Activated CD8-positive, alpha-beta memory T cell treated with anti-CD3 and anti-CD28 coated beads, Interleukin-2, amount 50 U/mL, for 48 hours (primary cell): ENCODE measurements at places on chromosomes 3 and 15.

DNA sequence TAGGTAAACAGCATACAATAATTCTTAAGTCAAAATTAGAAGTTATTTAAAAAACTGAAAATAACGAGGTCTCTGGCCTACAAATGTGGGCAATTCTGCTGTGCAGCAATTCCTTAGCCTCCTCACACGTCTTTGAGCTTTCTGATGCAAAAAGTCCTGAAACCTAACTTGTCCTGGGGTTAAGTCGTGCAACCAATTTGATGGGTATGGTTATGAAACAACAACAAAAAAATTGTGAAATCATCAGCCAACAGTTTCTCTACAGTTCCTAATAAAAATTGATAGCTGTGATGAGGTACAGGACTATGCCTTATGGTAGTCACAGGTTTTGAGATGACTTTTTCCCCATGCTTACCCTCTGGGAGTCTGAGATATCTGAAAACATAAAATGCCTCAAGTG, 6.5 kb upstream of the GLB1 start:
- no peak for DNase-seq

DNA sequence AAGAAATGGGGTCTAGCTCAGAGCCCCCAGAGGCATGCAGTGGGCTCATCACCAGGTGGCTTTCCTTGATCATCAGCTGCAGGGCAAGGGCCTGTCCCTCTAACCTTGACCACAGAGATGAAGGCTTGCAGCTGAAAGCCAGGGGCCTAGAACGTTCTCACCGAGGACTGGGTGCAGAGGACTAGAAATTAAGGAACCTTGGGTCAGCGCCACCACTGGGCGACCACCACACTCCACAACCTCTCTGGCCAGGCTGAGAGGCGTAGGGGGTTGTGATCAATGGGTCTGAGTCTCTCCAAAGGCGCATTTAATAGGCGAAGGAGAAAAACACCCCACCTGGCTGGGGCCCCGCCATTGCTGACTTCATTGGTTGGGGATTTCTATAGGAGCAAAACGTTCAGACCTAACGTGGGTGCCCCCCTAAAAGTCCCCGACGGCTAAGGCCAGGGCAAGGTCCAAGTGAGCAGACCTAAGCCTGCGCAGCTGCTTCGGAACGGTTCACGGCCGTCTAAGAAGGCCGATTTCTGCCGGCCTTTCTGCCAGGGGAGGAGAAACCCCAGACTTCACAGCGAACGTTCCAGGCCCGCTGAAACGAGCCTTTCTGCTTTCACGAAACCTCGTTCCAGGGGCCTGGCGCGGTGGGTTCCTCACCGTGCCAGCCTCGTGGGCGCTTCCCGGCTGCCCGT, 915 bp downstream of the BCL2L10 start:
- DNase-seq: no peak

GRCh38 chr15:63029676-63030075, 12.9 kb upstream of the TPM1 start:
- no peak for DNase-seq

GRCh38 chr3:182124187-182124586, 412.5 kb downstream of the SOX2 start:
- no peak for DNase-seq

DNA sequence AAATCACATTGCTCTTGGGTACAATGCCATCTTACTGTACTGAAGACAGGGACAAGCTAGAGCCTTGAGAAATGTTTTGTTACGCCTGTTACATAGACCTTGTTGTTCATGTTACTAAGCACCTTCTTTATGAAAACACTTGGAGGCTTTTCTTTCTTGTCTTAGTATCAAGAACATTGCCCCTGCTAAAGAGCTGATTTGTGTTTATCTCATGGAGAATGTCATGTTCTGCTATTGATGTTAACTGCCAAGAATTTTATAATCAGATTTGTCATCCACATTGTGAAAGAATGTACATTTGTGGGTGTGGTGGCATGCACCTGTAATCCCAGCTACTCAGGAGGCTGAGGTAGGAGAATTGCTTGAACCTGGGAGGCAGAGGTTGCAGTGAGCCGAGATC, 431.3 kb upstream of the MDFIC2 start:
- no peak for DNase-seq

DNA sequence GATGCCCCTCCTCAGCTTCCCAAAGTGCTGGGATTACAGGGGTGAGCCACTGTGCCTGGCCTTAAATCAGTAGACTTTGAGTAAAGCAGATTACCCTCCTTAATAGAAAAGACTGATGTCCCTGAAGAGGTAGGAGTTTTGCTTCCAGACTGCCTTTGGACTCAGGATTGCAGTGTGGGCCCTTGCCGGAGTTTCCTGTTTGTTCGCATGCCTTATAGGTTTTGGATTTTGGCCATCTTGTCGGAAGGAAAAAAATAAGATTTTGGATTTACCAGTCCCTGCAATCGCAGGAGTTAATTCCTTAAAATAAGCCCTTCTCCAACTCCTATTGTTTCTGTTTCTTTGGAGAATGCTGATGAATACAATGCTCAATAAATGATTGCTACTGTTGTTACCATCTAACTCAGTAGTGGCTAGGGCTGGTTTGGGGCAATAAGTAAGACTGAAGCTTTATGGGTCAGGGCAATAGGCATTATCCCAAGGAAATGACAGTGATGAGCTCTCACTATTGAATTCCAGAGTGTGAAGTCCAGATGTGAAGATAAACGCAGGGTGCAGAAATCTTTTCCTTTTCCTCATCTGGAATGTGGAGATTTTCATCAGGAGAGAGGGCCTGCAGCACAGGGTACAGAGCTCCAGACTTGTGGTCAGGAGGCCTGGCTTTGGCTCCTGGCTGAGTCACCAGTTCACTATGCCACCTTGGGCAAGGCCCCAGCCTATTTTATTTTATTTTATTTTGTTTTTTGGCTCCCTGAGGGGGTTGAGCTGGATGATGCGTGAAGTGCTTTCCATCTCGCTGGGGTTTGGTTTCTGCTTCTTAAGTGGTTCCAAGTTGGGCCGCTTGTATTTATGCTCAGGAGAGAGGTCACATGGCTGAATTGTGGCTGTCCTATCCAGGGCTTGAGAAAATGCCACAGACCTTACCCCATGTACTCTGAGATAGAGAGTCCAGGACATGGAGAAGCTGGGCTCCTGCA, 25.3 kb downstream of the FOXL2 start:
- DNase-seq: no peak

DNA sequence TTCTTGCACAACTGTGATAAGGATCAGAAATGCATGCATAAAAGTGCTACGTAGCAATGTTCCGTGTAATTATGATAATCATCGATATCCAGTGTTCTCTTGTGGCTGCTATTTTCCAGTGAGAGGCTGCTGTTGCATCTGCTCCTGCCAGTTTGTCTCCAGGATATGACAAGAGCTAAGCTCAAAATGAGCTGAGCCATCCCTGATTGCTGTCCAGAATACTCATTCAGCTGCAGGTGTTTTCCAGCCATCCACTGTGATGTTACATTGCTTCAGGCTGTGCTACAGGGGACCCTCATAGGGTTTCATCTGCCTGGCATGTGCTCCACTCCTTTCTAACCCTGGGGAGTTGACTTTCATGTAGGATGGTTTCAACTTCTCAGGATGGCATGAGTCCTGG, 976.0 kb downstream of the ROBO1 start:
- no peak for DNase-seq

- peak; percentile 29 for DNase-seq
Observed at GRCh38 chr3:5087209-5087608, 34.9 kb upstream of the ARL8B start.

GRCh38 chr3:151903501-151903991, 30.1 kb downstream of the SUCNR1 start:
- no peak for DNase-seq

GRCh38 chr3:151328298-151328995, 902 bp downstream of the P2RY13 start:
- no peak for DNase-seq

DNA sequence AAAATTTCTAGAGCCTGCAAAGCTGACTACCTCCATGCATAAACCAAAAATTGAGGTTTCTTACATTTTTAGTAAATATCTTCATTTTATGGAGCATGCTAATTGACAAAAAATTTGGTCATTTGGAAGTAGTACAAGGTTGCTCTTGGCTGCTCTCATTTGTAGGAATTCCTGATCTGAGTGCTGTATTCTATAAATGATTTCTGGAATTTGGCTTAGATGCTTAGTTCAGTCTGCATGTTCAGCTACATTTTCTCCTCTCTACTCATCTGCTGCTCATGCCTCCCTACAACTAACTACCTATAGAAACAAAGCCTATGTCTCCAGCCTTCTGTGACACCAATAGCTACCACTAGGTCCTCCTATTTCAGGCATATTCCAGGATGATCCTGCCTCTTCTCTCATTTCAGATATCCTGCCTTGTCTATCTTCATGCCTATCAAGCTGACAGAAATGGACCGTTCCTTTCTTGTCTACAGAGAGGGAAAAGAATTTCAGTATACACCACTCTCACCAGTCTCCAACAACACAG, 901.1 kb downstream of the TBL1XR1 start:
- no peak for DNase-seq

DNA sequence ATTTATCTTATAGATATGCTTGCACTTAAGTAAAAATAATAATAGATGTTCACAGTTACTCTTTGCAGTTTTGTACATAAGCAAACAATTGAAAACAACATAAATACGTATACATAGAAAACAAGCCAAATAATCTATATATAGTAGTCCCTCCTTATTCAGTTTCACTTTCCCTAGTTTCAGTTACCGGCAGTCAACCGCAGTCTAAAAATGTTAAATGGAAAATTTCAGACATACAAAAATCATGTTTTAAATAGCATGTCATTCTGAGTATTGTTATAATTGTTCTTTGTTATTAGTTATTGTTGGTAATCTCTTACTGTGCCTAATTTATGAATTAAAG, 262.0 kb downstream of the CGGBP1 start:
- no peak for DNase-seq

DNA sequence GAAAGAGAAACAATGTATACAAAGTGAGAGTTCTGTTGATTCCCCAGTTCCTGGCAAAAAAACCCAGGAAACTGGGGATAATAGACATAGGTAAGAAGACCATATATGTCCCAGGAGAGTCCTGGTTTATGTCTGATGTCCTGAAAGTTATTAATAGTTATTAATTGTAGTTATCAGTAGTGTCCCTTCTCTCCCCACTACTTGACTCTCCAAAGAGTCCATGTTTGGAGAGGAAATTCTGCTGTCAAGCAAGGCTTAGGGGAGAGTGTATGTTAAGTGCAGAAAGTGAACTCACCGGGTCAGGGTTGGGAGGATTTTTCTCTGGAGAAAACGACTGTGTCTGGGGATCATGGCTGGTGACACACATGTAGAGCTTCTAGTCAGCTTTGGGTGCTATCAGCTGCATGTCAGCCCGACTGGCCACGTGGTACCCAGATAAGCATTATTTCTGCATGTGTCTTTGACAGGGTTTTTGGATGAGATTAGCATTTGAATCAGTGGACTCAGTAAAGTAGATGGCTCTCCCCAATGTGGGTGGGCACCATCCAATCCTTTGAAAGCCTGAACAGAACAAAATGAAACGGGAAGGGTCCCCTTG, 80.4 kb downstream of the CACNA2D3 start:
- no peak for DNase-seq

- no peak for DNase-seq
Observed at GRCh38 chr3:83559082-83559481, 1399.7 kb upstream of the CADM2 start.

DNA sequence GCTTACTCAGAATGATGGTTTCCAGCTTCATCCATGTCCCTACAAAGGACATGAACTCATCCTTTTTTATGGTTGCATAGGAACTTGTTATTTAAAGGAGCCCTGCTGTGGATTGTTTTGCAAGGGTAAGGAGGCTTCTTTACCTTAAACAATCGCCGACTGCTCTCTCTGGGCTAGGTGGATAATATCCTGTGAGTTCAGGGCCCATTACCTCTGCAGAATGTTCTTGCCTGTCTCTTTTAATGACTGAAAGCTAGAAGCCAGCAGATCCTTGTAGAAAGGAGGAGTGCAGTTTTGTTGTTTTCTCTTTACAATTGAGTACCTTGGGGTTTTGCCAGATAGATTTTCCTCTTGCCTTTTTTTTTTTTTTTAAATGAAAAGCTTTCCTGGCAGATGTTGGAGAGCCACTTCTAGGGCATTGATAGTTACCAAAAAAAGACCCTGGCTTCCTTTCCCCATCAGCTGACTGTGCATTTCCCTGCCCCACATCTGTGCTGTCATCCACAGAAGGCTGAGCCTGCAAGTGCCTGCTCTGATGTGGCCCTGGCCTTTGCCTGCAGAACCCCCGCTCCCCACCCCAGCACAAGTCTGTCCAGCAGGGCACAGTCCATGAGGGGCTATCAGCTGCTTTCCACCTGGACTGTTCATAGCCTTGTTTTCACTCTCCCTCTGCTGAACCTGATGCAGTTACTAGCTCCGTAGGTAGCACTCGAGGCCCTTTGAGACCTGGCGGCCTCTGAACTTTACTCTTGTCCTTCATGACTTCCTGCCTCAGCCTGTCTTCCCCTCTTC, 113.1 kb downstream of the CHCHD6 start:
- DNase-seq: no peak

DNA sequence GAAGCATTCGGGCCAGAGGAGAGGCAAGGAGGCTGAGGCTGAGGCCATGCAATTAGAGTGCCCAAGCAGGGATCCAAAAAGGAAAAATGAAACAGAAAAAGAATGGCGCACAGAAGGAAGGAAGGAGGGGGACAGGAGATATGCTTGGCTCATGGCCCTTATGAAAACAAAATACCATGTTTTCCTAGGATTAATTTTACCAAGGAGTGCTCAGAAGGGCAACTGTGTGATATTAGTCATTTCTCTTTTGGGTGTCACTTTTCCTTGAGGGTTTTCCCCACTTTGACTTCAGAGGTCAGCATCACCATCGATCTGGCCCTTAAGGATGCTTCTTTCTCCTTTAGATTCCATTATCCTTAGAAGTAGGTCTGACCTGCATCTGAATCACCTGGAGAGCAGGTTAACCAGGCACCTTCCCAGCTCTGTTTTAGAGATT, 1.4 kb downstream of the PARP14 start:
- no peak for DNase-seq

GRCh38 chr15:78178064-78178463, 28.9 kb downstream of the IDH3A start:
- DNase-seq: no peak

GRCh38 chr15:84872009-84872910, 12.2 kb upstream of the SLC28A1 start:
- no peak for DNase-seq

GRCh38 chr3:127132876-127133275, 60.1 kb upstream of the PRR23E start:
- no peak for DNase-seq

- no peak for DNase-seq
Observed at GRCh38 chr3:161347726-161348125, 23.6 kb downstream of the SPTSSB start.

- DNase-seq: no peak
Observed at GRCh38 chr3:122864498-122864897, 69.6 kb downstream of the SLC49A4 start.

GRCh38 chr3:8490079-8490552, 11.5 kb upstream of the LMCD1 start:
- DNase-seq: no peak
